Esophagus mucosa (tissue), 1 donor: ENCODE measurements at places on chromosomes 6 and 20. TPM values are rescaled to one million over a fixed set of nuclear protein-coding genes. Genes with fewer than 3 reads are reported as not detected.

DNA sequence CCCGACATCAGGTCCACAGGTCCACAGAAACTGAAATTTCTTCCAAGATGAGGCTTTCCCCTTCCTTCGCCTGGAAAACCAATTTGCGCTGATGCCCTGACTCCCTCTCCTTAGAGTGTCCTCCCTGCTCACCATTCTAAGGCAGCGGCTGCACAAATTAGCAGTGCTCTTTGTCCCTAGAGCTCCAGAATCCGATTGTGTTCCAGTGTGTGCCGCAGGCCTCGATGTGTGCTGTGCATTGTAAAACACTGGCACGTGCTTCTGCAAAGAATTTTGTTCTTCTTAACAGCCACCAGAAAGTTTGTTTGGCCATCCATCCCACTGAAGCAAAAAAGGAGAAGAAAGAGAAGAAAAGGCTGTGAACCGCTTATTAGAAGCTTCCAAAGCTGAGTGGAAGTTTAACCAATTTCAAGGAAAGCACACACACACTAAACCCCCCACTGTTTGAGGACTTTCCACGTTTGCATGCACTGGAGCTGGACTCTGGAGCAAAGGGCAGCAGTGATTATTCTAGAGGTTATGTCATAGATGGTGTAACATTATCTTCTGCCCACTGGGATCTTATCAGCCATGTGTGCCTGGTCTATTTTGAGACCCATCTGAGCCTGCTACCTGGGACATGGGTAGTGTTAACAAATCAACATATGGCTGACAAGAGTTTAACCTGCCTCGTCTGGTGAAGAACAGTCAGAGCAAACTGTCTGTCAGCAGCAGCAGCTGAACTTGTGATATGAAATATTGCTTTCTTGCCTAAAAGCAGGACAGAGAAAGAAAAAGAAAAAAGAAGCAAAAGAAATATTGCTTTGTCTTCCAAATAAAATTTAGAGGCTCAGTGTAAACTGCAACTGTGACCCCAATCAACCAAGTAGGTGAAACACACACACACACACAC is 64.9 kb upstream of the RREB1 start:
- ATAC-seq, result no peak

Gene MMS22L
- total RNA-seq, result 10.2 TPM

Gene C20orf141
- not detected for total RNA-seq

Gene CFAP206
- total RNA-seq, result 0.28 TPM

- no peak for ATAC-seq
Observed at GRCh38 chr6:133985970-133986369, 32.9 kb downstream of the TBPL1 start.

Gene PACRG
- total RNA-seq, result 0.76 TPM

DNA sequence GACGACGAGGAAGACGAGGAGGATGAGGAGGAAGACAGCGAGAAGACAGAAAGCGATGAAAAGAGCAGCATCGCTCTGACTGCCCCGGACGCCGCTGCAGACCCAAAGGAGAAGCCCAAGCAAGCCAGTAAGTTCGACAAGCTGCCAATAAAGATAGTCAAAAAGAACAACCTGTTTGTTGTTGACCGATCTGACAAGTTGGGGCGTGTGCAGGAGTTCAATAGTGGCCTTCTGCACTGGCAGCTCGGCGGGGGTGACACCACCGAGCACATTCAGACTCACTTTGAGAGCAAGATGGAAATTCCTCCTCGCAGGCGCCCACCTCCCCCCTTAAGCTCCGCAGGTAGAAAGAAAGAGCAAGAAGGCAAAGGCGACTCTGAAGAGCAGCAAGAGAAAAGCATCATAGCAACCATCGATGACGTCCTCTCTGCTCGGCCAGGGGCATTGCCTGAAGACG is 116.9 kb downstream of the TMEM242 start:
- no peak for ATAC-seq

DNA sequence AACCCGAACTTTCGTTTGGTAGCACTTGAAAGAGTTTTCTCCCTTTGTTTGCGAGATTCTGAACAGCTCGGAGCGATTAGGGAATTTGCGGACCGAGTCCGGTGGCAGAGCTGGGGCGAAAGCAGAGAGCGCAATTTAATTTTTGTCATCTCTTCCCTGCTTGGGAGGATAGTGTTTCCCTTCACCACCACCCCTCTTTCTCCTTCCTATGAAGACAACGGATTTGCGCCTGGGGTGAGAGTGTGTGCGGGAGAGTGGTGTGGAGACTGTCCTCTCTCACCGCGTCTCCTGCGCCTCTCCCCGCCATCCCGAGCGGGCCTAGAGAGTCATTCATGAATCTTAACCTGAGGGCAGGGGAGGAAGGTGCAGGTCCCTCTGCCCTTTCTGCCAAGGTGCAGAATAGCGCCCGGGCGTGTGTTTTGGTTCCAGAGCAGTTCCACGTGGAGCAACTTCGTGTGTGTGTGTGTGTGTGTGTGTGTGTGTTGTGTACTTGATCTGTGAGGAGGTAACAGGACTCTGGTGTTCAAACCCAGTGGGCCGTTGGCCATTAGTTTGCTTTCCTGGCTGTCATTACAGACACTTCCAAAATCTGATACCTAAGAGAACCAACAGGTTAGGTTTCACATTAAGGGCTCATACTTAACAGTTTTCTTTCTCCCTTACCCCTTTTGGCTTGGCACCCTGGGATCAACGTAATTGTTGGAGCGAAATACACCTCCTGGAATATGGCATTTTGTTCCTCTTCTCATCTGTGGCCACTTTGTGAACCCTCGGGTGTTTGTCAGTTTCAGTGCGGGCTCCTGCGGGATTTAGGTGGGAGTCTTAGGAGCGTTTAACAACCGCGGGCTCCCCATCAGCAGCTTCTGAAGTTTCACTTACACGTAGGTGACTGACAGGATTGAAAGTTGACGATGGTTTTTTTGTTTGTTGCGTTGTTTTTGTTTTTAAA is 1.8 kb downstream of the EYA4 start:
- no peak for ATAC-seq

GRCh38 chr6:41943456-41943855 is 1.8 kb upstream of the CCND3 start:
- no peak for ATAC-seq

- ATAC-seq, result peak; percentile 57
Observed at GRCh38 chr20:47358672-47359529, 2.4 kb upstream of the ZMYND8 start.

DNA sequence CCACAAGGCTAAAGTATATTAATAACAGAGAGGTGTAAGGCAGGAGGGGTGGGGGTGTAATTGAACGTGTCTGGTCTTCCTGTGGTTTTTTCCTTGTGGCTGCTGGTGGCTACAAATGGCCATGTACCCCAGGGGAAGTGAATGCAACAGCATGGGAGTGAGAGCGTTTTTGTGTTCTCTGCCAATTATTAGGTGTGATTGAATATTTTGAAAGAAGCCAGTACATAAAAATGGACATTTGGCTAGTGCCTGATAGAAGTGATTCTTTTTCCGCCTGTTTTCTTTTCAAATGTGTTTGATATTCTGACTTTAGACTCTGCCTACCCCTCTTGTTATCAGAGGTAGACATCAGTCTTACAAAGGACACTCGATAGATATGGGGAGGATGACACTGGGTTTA is 141.3 kb downstream of the PRL start:
- no peak for ATAC-seq

- no peak for ATAC-seq
Observed at GRCh38 chr6:14750059-14750661, 495.7 kb upstream of the JARID2 start.

DNA sequence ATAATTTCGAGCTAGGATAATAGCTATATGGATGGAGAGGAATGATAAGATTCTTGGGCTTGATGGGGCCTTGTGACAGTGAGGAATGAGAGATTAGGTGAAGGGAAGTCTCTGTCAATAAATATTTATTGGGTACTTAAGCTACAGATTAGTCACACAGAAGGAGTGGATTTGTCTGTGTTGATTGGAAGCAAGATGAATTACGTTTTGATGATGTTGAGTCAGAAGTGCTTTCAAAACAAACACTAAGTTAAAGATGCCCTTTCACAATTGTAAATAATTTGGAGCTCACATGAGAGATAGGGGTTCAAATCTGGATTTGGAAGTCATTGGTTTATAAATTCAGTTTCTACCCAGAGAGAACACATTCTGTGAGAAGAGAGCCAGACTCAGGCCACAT is 834.2 kb downstream of the KIF16B start:
- ATAC-seq, result no peak

- no peak for ATAC-seq
Observed at GRCh38 chr20:24006626-24007025, 18.0 kb upstream of the GGTLC1 start.

- ATAC-seq, result no peak
Observed at GRCh38 chr6:41153992-41154625, at the start of gene TREML1. TSS of gene TREML1 (minus strand) at chr6:41154347. CDS start at chr6:41154288, 59 bp downstream.

GRCh38 chr6:134047673-134048072 is 4.8 kb downstream of the SLC2A12 start:
- ATAC-seq, result peak; percentile 87

GRCh38 chr20:48483334-48484066 is 344.3 kb downstream of the PREX1 start:
- ATAC-seq, result no peak

Gene LAMA2
- total RNA-seq, result 3.1 TPM
